Kidney (tissue), 22 donors: ENCODE measurements at places on chromosomes 2 and 18. TPM values are rescaled to one million over a fixed set of nuclear protein-coding genes. Genes with fewer than 3 reads are reported as not detected.

DNA sequence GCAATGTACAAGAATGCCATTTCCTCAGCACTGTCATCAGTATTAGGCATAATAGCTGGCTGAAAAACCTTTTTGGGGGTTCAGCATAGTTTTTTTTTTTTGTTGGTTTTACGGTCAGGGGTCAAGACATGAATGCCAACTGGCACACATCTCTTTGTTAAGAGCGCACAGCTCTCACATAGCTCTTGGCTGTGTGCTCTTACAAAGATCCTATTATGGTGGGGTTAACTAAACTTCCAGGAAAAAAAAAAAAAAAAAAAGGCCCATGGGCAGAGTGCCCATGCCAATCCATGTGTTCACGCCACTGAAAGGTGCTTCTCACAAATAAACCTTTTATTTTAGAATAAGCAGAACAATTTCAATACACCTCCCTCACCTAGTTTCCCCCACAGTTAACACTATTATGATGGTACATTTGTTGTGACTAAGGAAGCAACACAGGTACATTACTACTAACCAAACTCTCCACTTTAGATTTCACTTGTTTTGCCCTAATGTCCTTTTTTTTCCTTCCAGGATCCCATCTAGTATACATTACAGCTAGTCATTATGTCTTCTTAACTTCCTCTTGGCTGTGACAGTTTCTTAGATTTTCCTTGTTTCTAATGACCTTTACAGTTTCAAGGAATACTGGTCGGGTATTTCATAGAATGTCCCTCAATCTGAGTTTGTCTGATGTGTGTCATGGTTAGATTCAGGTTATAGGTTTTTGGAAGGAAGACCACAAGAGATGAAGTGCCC is 56.3 kb downstream of the C2orf74 start:
- DNase-seq = no peak

Gene KCNIP3
- 27.6 TPM for total RNA-seq

Gene RFTN2
- total RNA-seq = 4.0 TPM

GRCh38 chr18:45554389-45554737 is 60.9 kb upstream of the SLC14A2 start:
- peak; percentile 89 for DNase-seq

DNA sequence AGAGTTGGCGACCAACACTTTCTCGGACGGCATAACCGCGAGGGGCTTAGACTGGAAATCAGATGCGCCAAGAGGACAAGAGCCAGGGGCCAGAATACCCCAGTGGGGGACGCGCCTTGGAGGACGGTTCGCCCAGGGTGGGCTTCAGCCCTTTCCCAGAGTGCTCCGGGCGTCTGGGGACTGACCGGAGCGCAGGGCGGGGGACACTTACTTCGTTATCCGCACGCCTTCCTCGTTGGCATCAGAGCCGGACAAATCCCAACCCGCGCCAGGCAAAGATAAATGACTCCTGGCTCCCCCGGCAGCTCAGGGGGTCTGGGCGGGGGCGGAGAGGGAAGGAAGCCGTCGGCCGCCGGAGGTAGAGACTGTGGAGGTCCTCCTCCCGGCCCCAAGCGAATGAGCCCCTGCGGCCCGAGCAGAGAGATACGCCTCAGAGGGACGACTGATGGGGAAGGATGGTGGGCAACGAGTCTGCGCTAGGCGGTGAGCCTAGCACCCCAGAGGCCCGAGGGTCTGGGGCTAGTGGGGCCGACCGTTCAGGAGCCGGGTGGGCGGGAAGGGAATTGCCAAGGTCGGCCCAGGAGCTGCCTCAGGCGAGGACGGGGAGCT is 4.7 kb upstream of the SATB2 start:
- no peak for DNase-seq

GRCh38 chr2:172455121-172455515 is 27.7 kb downstream of the ITGA6 start:
- no peak for DNase-seq

Gene GPR45
- total RNA-seq = not detected

GRCh38 chr2:181268174-181268867 is 188.9 kb upstream of the ITGA4 start:
- no peak for DNase-seq

Gene RAPGEF4
- total RNA-seq = 13.6 TPM

GRCh38 chr2:153917570-153917969 is 45.8 kb downstream of the GALNT13 start:
- no peak for DNase-seq

Gene SPP2
- total RNA-seq = not detected

Gene RNF103
- 29.9 TPM for total RNA-seq

DNA sequence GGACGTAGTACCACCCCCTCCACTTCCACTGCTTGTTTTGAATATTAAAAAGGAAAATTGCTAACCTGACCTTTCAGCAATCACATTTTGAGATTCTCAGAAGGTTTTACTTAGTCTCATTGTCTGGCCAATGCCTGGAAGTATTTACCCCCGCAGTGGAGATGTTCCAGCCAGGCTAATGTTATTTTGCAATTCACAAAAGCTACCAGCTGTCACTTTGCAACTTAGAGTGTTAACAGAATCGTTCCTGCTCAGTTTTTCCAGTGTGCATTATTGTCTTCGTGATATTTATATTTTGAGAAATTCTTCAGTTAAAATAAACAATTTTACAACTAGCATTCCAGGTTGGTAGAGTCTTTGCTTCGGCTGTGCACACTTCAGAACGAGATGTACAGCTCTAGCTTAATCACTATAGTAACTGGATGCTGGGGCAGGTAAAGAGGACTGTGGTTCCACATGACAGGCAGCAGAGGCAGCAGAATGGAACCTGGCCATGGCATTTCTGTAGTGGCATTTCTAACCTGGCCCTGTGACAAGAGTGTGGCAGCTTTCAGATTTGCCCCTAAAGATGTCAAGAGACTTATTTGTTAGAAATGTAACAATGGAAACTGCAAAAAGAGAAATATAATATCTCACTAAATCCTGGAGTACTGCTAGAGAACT is 85.1 kb downstream of the DTNA start:
- peak; percentile 55 for DNase-seq

- DNase-seq = no peak
Observed at GRCh38 chr2:119419065-119419464, 12.6 kb upstream of the TMEM37 start.

DNA sequence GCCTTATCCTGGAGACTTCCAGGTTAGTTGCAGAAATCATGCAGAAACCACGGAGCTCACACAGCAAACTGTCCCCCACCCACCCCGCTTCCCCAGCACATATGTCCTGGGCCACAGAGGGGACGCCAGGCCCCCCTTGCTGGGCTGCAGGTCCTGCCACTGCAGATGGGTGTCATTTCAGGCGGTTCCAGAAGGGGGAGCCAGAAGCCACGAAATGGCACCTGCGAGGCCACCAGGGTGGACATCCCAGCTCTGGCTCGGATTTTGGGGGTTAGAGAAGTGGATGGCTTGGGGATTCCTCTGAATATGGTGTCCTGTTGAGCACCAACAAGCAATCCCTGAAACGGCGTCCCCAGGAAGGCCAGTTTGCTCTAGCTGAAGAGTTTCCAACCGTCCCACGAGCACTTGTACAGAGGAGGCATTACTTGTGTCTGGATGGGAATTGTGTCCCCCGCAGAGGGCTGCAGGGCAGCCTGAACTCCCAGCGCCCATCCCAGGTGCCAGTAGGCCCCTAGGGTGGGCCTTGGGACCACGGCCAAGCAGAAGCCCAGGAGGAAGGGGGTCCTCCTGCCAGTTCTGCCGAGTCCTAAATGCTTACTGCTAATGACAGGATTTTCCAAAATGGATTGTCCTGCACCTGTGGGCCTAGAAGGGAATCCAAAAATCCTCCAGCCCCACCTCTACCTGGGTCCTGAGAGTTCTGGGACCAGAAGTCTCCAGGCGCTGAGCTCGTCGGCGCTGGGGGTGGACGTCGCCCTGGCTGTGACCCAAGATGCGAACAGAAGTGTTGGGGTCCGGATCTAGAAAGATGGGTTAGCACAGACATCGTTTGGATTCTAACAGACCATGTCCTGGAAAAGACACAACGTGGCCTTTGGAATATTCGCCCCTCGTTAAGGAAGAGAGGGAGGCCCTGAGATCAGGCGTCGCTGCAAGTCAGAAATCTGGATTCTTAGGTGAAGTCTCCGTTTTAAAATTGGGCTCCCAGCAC is 14.6 kb upstream of the NFATC1 start:
- peak; percentile 88 for DNase-seq

DNA sequence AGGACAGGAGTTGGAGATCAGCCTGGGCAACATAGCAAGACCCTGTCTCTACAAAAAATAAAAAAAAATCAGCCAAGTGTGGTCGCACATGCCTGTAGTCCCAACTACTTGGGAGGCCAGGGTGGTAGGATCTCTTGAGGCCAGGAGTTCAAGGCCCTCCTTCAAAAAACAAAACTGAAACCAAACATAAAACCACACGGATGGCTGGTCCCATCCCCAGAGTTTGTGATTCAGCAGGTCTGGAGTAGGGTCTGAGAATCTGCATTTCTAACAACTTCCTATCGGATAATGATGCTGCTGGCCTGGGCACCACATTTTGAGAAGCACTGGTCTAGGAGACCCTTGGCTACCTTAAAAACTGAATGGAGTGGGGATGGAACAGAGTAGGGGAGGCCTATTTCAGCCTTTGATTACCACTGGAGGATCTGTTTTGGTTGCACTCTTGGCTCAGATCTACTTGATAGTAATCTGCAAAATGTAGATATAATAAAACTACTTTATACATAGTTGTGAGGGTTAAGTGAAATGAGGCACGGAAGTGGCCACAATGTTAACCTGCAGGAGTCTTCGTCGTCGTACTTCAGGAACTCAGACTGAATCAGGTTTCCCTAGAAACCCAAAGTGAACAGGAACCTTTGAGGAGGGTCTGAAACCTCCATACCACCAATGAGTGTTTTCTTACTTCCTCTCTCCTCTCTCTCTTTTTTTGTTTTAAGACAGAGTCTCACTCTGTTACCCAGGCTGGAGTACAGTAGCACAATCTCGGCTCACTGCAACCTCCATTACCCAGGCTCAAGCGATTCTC is 25.5 kb upstream of the NFE2L2 start:
- no peak for DNase-seq

GRCh38 chr2:113234721-113235346 is 43.9 kb downstream of the PAX8 start:
- DNase-seq = no peak

DNA sequence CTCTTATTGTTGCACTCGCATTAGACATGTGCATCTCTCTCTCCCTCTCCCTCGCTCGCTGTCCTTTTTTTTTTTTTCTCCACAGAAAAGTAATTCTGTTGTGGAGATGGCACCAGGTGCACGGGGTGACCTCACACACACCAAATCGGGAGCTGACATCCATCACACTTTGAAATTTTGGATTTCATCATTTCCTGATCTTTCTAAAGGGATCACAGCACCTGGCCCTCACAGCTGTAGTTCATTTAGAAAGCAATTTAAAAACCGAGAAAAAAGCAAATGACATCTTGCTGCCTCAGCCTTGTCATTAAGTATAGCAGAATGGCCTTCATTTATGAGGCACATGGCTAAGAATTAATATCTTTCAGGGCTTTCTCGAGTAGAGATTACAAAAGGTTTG is 717.2 kb downstream of the RNF144A start:
- DNase-seq = no peak

Gene FSIP2
- total RNA-seq = 1.2 TPM

GRCh38 chr2:149625671-149626070 is 38.1 kb upstream of the MMADHC start:
- DNase-seq = no peak

DNA sequence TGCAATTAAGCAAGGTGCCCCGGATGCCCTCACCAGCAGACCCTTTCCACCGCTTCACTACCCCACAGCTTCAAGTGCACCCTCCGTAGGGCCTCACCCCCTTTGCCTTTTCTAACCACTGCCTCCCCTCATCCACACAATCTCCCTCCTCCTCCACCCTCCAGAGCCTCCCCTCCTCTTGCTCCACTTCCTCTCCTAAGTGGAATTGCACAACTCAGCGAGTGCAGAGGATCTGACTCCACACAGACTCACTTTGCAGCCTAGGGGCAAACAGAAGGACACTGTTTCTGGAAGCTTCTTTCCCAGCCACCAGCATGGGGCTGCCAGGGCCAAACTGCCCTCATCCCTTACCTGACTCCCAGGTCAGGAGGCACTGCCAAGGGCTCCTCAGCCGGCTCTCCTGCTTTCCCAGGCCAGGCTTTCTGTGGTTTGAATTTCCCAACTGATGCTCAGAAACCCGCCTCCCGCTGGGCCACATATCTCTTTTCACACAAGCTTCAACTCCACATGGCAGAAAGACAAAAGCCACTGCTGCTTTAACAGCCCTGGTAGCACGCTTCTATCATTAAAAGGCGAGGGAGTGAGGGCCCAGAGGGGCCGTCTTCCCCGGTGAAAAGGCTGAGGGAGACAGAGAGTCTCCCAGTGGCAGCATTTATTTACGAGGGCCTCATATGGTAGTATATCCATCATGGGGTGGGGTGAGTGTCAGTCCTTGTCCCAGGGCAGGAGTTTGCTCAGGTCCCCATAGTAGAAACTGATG is 74.7 kb upstream of the MGAT4A start:
- no peak for DNase-seq

GRCh38 chr2:117785740-117786139 is 28.8 kb upstream of the DDX18 start:
- peak; percentile 47 for DNase-seq

DNA sequence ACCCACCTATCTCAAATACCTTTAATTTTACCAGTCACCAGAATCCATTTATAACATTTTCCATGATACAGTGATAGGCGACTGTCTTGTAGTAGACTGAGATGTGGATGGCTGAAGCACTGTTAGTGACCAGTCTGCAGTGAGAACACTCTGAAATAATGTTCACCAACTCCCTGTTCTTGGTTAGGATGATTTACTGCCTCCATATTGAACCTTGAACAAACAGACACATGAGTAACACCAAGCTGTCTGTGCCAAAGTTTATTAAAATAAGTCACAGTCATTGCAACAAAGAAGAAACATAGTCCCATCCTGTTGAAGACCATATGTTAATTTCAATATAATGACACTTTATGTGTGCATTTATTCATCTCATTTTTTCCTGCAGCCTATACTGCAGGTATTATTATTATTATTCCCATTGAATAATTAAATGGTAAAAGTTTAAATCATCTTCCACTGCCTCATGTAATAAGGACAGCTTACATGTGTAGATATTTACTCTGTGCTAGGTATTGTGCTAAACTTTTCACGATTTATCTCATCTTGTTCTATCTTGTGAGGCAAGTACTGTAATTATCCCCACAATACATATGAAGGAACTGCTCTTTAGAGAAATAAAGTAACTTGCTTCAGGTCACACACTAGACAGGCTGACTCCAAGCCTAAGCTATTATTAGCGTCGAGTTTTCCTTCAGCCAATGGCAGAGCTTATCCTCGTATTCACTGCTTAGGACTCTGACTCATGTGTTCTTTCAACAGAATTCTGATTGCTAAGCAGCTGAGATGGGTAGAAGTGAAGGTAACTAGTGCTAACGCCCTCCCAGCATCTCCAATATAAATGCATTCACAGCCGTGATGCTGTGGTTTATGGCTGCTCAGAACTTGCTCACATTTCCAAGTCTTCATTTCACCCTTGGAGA is 62.5 kb downstream of the ONECUT2 start:
- DNase-seq = no peak

Gene PTGR3
- total RNA-seq = 36.8 TPM

Gene TNP1
- not detected for total RNA-seq

Gene ZNF397
- total RNA-seq = 28.6 TPM

Gene GNAL
- total RNA-seq = 9.7 TPM
